Fibroblast of skin of right quadriceps (primary cell): ENCODE measurements at places on chromosomes 16 and 17.

GRCh38 chr17:2222901-2223616, 80.5 kb downstream of the SMG6 start:
- DNase-seq, result peak; percentile 75

DNA sequence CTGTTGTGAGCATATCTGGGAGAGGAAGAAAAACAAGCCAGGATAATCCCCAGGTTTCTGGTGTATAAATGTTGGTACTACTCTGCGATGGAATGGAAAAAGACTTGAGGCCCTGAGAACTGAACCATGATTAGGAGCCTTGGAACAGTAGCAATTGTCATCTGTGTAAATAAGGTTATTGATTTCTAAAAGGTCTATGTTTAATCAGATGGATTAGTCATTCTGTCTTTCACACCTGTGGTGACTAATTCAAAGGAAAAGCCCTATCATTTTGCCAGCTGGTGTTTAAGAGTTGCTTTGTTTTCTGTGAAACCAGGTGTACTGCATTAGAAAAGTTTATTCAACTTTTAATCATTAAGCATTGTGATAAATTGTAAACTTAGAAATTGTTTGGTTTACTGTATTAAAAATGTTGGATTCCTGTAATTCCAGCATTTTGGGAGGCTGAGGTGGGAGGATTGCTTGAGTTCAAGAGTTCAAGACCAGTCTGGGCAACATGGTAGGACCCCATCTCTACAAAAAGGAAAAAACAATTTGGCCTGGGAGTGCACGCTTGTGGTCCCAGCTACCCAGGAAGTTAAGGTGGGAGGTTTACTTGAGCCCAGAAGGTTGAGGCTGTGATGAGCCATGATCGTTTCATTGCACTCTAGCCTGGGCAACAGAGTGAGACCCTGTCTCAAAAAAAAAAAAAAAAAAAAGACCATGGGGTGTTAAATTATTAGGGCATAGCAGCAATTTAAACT, 29.0 kb upstream of the KPNB1 start:
- DNase-seq, result no peak

DNA sequence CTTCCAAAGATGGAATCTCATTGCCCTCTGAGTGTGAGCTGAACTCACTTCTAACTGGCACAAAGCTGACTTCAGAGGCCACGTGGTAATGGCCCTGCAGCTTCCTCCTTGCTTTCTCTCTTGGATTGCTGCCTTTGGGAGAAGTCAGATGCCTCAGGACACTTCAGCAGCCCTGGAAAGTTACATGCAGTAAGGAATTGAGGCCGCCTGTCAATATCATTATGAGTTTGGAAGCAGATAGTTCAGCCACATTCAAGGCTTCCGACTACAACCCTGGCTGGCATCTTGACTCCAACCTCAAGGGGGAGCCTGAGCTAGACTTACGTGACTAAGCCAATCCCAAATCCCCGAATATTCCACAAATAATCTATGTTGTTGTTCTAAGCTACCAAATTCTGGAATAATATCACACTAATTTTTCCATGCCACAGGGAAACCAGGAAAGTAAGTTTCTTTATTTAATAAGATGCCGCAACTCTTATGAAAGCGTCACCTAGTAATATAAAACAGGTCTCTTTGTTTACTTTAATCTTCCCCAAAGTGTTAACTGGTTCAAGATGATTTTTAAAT, 13.6 kb downstream of the CEP20 start:
- peak; percentile 61 for DNase-seq

DNA sequence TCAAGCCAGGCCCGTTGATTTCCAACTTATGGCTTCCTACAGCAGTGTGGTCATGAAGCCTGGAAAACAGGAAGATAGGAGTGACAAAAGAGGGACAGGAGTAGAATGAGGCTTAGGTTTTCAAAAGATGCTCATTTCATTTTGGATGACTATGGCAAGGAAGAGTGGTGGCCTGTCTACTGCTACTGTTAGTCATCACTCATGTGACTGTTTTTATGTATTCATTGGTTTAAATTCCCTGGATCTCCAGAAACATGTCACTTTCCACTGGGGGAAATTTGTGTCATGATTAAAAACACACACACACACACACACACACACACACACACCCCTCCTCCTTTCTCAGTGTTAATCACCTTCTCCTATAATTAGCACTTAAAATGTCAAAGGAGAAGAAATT, 1.1 kb upstream of the CYLD start:
- no peak for DNase-seq

GRCh38 chr17:50893183-50893993, 27.2 kb upstream of the TOB1 start:
- DNase-seq, result peak; percentile 14

DNA sequence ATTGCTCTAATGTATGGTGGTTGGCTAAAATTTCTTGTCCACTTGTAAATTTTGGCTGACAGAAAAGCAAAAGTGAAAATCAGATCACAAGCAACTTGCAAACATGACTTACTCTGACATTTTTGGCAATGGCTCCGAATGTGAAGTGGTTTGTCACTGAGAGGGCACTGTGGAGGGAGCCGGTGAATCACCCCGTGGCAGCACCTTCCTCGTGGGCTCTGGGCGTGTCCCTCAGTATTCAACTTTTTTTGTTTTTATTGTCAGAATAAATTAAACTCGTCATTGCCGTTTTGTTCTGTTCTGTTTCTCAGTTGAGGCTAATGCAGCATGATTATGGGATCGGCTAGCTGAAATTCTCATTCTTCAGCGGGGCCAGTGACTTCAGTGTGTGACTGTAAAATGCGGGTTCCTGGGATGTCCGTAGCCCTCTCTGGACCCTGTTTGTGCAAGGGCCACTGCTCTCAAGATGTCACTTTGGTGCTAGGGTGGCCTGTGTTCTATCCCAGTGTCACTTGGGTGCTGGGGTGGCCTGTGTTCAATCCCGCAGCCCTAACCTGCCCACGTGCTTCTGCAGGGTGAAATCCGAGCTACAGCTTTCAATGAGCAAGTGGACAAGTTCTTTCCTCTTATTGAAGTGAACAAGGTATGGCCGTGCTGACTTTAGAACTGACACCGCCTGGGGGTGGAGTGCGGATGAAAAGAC, 48.8 kb downstream of the RPA1 start:
- DNase-seq, result no peak

GRCh38 chr17:74960570-74961342, 11.8 kb downstream of the HID1 start:
- peak; percentile 44 for DNase-seq

GRCh38 chr17:30477774-30478115, 537 bp downstream of the GOSR1 start:
- DNase-seq, result no peak

- no peak for DNase-seq
Measured at GRCh38 chr17:76213491-76213890, 26.8 kb downstream of the RNF157 start.

GRCh38 chr17:43220511-43221125, 7.8 kb downstream of the CCDC200 start:
- DNase-seq, result no peak

DNA sequence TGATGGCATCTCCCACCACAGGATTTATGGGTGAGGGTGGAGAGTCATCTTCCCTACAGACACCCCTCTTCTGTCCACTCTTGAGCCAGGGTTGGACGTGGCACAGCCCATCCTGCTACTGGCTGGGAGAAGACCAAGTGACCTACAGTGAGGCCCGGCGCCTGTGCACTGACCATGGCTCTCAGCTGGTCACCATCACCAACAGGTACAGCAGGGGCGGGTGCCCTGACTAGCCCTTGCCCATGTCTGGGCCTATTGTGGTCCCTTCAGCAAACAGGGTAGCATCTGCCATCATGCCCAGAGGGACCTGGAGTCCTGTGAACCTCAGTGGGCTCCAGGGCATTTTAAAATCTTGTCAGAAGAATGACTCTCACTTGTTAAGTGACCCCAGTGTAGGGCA, 48.2 kb downstream of the MRC2 start:
- no peak for DNase-seq

- DNase-seq, result no peak
Measured at GRCh38 chr17:57102122-57102521, 17.1 kb downstream of the AKAP1 start.

- no peak for DNase-seq
Measured at GRCh38 chr16:54585998-54586340, 299.4 kb upstream of the IRX3 start.

DNA sequence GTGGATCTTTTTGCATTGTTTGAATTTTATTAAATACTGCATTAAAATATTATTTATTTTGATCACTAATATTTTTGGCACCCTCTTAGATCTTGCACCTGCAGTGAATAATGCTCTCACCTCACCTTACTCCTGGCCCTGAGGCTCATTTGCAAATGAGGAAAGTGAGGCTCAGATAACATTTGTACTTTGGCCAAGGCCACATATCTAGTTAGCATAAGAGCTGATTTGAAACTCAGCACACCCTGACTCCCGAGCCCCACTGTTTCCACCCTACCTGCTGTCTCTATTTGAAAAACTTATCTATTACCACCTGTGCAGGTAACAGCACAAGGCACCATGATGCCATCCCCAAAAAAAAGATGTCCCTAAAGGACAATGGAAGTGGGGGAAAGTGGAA, 358.7 kb upstream of the MAF start:
- no peak for DNase-seq

DNA sequence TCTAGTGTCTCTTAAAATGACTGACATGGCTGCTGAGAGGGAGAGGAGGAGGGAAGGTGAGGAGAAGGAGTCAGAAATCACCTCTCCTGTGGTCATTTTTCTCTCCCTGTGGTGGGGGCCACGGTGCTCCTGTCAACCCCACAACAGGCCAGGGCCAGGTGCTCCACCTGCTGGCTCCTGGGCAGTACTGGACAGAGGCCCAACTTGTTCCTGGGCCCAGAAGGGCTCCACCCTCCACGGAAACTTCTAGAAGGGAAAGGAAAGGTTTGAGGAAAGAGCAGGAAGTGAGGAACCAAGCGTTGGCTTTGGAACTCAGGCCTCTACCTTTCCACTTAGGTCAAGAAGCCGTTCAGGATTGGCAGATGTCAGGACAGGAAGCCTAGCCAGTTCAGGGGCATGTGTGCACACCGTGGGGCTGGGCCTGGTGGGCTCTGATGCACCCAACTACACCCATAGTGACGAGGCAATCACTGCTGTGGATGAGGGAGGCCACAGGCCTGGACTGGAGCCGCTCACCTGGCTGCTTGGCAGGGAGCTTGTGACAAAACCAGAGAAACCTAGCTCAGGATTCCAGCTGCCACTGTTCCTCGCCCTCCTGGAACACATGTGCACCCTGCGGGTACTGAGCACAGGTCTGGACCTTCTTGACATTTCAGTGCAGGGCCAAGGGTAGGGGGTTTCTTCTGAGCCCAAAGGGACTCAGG, 36.1 kb downstream of the WNT3 start:
- no peak for DNase-seq

DNA sequence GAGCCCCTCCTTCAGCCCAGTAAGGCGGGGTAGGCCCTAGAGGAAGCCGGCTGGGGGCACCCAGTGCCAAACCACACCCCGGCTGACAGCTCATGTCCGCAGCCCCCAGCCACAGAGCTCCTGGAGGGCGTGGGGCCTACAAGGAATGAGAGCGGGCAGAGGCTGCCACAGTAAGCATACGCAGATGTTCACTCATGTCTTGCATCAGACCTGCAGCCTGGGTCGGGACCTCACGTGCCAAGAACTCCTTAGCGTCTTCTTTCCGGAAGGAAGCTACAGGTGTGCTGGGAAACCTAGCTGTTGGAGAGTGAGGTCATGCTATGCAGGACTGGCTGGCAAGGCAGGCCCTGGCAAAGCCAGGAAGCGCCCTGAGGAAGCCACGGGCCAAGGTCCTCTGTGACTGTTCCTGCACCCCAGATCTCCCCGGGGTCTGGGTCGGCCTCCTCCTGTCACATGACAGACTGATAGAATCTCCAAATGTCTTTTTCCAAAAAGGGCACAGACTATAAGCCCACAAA, 1.6 kb downstream of the ZNF598 start:
- DNase-seq, result peak; percentile 31

DNA sequence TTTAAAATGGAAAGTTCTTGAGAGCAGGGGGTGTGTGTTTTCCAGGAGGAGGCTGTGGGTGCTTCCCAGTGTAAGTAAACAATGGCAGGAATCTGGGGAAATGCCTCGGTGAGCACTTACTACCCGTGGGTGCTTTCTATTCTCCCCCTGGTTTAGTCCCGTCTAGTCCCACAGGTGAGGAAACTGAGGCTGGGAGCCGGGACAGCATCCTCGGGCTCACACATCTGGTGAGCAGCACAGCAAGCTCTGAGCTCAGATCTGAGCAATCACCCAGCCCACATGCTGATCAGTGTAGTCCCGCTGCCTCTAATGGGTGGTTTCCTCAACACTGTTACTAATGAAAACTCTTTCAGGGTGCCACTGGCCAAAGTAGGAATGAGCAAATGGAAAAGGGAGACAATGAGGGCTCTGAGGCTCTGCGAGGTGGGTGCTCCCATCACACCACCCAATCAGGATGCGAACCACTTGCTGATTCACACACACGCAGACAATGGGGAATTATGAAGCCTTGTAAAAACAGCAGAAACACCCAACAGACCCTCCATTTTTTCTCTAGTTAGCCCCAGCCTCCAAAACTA, 202.6 kb downstream of the PARN start:
- DNase-seq, result peak; percentile 20

- no peak for DNase-seq
Measured at GRCh38 chr16:86490859-86491639, 19.3 kb upstream of the FOXF1 start.

GRCh38 chr17:33753452-33753851, 460.4 kb upstream of the ASIC2 start:
- DNase-seq, result no peak

DNA sequence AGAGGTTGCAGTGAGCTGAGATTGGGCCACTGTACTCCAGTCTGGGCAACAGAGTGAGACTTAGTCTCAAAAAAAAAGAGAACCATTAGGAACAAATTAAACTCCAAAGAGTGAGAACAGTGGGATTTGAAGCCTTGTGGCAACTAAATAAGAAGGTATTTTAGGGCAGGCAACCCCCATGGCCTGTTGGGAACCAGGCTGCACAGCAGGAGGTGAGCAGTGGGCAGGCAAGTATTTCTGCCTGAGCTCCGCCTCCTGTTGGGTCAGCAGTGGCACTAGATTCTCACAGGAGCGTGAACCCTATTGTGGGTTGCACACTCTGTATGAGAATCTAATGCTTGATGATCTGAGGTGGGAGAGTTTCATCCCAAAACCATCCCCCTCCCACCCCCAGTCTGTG, 57.6 kb upstream of the MED9 start:
- no peak for DNase-seq

- DNase-seq, result no peak
Measured at GRCh38 chr16:85588562-85589503, 24.3 kb upstream of the GSE1 start.

GRCh38 chr17:79859676-79860615, 20.7 kb upstream of the CBX4 start:
- DNase-seq, result no peak

GRCh38 chr16:50269061-50269705, 2.8 kb downstream of the ADCY7 start:
- no peak for DNase-seq
